Foreskin keratinocyte (primary cell): ENCODE measurements at places on chromosomes 12 and 14. TPM values are rescaled to one million over a fixed set of nuclear protein-coding genes. Genes with fewer than 3 reads are reported as not detected.

DNA sequence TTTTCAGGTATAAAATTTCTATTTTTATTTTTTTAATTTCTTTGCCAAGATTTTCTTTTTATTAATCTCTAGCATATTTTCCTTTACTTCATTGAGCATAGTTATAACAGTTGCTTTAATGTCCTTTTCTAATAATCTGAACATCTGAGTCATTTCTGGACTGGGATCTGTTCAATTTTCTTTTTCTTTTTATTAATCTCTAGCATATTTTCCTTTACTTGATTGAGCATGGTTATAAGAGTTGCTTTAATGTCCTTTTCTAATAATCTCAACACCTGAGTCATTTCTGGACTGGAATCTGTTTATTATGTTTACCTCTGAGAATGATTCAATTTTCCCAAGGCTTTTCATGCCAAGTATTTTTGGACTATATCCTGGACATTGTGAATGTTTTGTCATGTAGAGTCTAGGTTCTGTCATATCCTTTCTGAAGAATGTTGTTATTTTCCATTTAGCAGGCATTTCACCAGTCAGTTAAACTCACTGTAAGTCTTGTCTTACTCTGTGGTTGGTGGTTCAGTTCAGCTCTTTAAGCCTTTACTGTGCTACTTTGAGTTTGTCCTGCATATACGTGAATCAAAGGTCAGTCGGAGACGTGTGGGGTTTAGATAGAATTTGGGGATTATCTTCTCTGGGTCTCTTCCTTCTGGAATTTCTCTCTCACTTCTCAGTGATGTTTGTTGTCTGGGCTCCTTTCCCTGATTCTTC lies 20.3 kb downstream of the TTC6 start:
- DNase-seq: no peak

The LRRC74A gene
- not detected in 2 replicates for total RNA-seq

DNA sequence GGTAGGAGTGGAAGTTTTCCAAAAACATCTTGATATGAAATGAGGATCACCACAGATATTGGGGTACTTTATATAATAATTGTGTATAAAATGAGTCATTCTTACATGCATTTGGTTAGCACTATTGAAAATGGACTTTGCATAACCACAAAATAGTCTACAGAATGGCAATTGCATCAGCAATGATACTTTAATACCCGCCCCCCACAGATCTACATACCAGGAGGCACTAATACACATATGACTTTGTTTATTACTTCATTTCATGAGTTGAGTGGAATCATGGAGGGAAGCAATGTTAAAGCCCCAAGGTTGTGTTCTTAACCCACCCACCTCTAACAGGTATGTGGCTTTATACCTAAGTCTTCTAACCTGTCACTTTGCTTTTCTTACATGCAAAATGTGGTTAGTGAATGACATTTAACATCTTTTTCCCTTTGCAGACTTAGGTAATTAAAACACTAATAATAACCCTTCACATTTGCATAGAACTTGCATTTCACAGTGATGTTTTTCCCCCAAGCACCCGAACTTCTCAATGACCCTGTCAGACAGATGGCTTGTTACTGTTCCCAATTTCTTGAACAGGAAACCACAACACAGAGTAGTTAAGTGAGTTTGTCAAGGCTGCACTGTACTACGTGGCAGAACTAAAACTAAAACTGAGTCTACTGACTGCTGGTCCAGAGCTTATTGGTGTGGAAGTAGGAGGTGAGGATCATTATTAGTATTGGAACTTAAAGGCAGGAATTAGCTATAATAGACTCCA lies 101.9 kb downstream of the NPAS3 start:
- no peak for DNase-seq

DNA sequence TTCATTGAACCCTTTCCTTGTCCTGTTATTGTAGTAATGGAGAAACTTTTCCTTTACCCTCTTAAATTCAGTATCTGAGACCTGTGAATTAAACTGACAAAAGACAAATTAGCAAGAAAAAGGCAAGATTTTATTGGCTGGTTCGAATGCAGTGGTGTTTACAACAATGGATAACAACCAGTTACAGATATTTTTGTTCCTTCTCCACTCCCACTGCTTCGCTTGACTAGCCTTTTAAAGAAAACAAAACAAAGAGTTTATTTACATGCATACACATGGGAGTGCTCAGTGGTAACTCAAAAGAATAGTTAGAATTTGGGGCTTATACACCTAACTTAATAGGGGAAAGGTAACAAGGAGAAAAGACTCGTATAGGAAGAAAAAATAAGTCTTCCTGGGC lies 37.0 kb upstream of the HECTD1 start:
- DNase-seq: no peak

DNA sequence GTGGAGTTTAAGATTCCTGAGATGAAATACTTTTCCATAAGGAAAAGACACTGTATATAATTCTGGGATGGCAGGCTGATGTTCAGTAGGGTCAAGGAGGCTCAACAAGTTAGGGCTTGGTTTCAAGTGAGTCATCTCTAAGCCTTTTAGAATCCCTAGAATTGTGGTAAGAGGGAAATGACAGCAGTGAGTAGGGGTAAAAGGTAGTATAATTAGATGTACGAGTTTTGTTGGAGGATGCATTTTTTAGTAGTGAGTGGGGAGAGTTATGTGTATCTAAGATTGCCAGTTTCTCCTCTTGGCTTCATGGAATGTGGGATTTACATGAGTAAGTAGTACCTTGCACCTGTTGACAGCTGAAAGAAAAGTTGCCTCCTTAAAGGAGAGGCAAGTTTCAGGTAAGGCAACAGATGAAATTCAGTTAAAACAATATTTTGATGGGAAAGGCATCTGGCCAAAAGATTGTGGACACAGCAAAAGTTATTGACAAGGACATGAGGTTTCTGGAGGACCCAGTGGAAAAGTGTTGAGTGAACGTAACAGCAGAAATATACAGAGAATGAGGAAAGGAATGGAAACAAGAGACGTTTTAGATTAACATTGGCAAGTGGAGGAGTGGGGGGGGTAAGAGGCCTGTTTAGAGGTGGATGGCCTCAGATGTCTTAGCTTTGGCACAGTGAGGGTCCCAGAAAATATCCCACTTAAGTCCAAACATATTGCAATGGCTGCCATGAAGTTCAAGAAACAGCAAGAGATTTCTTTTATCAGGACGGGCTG lies 21.8 kb downstream of the LMO3 start:
- peak; percentile 96 for DNase-seq

DNA sequence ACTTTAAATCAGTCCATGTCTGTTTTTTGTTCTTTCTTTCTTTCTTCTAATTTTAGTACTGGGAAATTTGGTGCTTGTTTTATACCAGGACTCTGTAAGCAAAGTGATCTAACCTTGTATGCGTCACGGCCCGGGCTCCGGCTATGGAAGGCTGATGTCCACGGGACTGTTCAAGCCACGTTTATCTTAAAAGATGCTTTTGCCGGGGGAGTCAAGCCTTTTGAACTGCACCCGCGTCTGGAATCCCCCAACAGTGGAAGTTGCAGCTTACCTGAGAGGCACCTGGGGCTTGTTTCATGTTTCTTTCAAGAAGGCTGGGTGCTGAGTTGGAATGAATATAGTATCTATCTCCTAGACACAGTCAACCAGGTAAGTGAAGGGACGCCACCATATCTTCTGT lies 62.2 kb downstream of the TECPR2 start:
- no peak for DNase-seq

The PAH gene
- total RNA-seq: not detected in 2 replicates

The IL22 gene
- total RNA-seq: not detected in 2 replicates

GRCh38 chr12:64178122-64178521 lies 44.0 kb downstream of the KICS2 start:
- no peak for DNase-seq

The GPR162 gene
- total RNA-seq: 0.14 and 0.21 TPM in 2 replicates

The SCN8A gene
- 1.3 and 6.1 TPM in 2 replicates for total RNA-seq

DNA sequence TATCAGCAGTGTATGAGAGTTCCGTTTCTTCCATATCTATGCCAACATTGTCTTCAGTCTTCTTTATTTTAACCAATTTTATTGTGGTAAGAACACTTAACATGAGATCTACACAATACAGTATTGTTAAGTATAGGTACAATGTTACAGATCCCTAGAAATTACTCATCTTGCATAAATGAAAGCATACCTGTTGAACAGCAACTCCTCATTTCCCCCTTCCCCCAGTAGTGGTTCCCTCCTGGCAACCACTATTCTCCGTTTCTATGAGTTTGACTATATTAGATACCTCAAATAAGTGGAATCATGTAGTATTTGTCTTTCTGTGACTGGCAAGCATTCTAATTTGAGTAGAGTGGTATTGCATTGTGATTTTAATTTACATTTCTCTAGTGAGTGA lies 150.5 kb downstream of the CRADD start:
- no peak for DNase-seq

- DNase-seq: no peak
Observed at GRCh38 chr12:31346267-31346666, 20.3 kb upstream of the SINHCAF start.

DNA sequence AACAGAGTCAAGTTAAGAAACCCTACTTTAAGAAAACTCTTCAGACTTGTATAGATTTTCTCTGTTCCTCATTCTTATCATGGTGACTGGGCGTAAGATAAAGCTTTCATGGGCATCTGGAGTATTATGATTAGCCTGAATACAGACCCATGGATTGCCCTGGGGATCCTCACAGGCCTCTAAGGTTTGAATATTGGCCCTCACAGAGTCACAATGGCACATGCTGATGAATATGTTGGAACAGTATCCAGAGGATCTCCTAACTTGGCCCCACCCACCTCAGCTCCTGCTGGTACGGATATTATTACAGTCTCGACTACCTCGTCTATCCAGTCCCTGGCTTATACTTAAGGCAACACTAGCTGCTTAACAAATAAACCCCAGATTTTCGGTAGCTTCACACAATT lies 8.1 kb downstream of the OSBPL8 start:
- DNase-seq: no peak

The SHMT2 gene
- total RNA-seq: 200 and 237 TPM in 2 replicates

The LMO3 gene
- not detected in 2 replicates for total RNA-seq

GRCh38 chr12:55420307-55420962 lies 5.6 kb upstream of the OR6C76 start:
- no peak for DNase-seq

DNA sequence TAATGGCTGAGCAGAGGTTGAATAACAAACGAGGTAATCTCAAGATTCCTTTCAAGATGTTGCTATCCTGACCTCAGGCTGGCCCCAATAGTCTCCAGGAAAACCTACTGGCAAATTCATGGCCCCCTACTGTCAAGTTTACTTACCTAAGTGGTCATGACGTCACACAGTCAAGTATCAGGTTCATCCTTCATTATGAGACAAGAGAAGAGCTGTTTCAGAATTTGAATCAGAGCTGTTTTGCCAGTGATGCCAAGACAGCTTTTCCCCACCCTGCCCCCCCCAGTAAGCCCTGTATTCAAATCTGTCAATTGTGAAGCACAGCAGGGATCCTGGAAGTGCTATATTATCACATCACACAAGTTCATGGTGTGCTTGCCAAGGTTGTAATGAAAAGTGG lies 509.6 kb downstream of the NOVA1 start:
- DNase-seq: no peak

The FAM181A gene
- total RNA-seq: not detected in 2 replicates

DNA sequence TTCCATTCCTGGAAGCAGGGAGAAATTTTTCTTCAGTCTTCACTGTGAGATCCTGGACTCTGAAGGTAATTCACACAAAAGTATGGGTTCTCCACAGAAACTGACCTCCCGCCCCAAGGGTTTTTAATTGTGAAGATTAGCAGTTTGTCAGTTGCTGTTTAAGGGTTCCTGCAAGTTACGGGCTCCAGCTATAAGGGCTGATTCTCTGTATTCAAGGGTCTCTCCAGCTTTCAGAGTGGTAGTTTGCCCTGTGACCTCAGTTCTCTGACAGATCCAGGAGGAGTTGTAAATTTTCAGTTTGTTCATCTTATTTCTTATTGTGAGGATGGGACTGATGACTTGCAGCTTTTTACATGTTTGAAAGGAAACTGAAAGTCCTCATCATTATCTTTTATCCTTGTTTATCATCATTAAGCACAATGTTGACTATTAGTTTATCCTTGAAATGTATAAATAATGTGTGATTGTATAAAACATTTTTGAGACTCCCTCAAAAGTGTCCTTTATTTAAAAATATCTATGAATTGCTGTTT lies 110.9 kb downstream of the SCAF11 start:
- DNase-seq: no peak

DNA sequence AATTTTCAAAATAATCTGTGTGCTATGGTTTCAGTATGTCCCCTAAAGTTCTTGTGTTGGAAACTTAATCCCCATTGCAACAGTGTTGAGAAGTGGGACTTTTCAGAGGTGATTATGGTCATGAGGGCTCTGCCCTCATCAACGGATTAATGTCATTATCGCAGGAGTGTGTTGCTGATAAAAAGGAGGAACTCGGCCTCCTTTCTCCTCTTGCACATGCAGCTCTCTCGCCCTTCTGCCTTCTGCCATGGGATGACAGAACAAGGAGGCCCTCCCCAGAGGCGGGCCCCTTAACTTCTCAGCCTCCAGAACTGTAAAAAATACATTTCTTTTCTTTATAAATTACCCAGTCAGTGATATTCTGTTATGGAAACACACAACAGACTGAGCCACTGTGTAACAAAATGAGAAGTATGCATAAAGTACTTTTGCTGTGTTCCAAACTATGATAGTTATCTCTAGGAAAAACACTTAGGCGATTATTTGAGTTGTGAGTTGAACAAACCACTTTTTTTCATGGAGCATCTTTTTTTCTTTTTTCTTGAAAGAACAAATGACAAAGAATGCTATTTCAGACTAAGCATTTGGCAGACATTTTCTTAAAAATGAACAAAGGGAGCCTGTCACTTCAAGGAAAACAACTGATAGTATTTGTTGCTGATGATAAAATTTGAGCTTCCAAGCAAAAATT lies 134.8 kb upstream of the FUT8 start:
- no peak for DNase-seq

- DNase-seq: no peak
Observed at GRCh38 chr14:50932592-50933495, 11.4 kb downstream of the PYGL start.
